ENCODE measurements at places on chromosomes 7 and 10.

DNA sequence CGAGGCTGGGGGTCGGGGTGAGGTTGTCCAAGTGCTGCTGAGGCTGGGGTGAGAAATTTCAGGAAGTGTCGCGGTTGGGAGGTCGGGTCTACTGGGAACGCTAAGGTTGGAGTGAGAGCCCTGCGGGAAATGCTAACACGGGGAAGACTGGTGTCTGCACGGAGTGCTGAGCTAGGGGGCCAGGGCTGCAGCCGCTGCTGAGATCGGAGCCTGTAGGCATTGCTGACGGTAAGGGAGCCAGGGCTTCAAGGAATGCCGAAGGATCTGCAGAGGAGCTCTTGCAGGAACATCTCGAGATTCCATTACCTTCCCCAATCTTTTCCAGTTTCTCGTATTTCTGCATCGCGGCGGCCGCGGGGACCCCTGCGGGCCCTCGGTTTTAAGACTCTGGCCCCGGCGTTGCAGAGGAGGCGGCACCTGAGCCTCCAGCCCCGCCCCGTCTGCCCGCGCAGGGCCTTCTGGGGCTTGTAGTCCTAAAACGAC lies at the start of gene CDK5:
Gene CDK5, minus strand, starts transcription at position 392 of the 483 bp plus-strand sequence. Its CDS starts 49 bp downstream, at position 343.
- DNase-seq = no peak

DNA sequence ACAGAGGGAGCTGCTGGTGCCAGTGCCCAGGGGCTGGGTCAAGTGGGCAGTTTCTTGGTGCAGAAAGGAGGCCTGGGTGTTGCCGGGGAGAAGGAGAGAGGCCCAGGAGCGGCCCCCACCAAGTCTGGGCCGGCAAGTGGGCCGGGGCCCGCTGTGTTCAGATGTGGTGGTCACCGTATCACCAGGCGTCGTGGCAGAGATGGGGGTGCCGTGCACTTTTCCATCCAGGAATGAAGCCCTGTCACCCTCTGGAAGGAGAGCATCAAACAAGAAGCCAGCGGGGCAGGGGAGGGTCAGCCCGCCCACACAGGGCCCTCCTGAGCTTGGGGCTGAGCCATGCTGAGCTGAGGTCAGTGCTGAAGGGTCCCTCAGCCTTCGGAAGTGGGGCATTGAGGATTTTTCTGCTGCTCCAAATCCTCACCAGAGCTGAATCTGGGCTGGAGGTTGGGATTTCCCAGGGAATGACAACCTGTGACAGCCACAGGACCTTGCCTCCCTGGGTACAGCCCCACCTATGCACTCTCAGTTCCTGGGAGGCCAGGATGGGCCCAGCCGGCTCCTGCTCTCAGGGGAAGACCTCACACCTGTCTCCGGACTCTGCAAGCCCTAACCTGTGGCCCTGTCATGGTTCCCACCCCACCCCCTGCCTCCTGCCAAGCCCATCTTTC lies 27.9 kb upstream of the INPP5A start:
- no peak for DNase-seq

GRCh38 chr10:118952493-118953295 lies 76.8 kb upstream of the NANOS1 start:
- no peak for DNase-seq

DNA sequence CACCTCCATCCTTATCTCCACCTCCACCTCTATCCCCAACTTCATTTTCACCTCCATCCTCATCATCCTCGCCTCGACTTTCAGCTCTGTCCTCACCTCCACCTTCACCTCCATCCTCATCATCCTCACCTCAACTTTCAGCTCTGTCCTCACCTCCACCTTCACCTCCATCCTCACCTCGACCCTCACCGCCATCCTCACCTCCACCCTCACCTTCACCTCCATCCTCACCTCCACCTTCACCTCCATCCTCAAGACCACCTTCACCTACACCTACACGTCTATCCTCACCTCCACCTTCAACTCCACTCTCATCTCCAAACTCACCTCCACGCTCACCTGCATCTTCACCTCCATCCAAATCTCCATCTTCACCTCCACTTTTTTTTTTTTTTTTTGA lies 12.0 kb upstream of the RABGEF1 start:
- no peak for DNase-seq

DNA sequence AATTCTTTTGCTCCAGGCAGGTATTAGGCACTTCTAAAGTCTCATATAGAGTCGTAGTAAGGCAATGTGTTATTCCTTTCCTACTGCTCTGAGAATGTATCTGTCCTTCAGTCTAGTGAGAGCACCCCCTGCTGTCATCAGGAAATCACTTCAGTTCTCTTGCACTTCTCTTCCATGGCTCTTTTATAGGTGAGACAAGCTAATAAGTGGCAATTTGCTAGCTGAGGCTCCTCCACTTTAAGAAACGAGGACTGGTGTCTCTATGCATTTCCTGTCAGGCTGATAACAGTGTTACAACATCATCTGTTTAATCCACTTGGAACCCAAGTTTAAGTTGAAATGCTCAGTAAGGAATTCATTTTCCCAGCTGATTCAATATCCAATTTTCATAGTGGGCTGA lies 350.6 kb downstream of the TFEC start:
- no peak for DNase-seq

DNA sequence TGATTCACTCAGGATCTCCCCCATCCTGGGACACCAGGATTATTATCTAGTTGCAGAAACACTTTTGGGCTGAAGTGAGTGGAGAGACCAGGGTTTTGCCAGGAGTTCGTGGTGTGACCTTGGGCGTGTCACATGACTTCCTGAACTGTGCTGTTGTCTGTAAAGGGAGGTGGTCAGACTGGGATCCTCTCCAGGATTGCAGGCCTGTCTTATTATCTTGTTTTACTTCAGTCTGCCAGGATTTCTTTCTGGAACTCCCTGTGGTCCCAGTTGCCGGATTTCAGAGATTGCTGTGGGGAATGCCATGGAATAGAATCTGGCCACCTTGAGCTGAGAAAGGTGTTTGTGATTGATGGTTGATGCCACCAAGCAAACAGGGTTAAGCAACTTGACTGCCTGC lies 35.8 kb downstream of the CRCP start:
- no peak for DNase-seq

DNA sequence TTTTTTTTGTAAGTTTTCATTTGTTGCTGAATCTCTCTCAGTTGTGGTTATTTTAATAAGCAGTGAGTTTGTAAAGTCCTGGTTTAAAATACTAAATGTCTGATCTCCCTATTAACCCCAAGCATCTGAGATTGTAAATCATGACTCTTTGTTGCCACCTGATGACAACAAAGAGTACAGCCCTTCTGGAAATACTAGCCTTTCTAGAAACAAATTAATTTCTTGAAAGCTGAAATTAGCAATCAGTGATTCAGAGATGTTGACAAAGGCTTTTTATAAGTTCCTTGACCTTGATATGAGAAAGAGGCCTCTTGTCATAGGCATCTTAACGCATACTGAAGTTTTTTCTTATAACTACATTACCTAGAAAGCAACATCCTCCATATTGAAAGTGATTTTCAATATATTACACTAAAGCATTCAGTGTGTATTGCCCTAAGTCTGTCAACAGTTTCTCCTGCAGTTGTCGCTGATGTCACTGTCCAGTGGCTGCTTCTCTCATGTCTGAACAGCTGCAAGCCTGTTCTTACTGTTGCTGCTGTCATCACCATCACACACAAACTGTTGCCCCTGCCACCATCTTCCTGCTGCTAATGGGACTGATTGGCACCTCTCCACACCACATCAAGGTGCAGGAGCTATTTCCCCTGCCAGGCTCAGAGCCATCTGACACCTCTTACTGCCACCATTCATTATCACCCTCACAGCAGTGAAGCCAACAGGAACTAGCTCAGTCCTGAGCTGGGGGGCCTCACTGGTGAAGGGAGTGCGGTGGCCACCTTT lies 95.1 kb upstream of the LRGUK start:
- no peak for DNase-seq

GRCh38 chr7:20788420-20788990 lies 1.8 kb upstream of the SP8 start:
- DNase-seq = no peak

GRCh38 chr10:66822801-66823200 lies 103.0 kb upstream of the LRRTM3 start:
- DNase-seq = no peak

- no peak for DNase-seq
These were observed at the start of gene FAM13C for GRCh38 chr10:59362144-59362958. TSS of gene FAM13C (minus strand) at chr10:59362549. CDS start at chr10:59362460, 89 bp downstream.

DNA sequence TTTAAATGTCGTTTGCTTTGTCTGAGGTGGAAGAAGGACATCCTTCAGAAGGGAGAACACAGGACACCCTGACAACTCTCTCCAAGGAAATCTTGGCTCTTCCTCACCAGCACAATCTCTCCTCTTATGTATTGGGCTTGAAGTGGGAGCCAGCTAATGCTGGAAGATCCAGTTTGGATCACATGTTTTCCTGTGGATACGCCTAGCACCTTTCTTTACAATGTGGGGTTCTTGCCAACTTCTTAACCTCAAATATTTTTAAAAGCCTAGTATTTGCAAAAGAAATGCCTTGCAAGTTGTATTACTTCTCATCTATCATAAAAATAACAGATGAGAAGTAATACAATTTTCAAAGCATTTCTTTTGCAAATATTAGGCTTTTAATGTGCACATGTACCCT lies 76.4 kb downstream of the FRMD4A start:
- DNase-seq = no peak

DNA sequence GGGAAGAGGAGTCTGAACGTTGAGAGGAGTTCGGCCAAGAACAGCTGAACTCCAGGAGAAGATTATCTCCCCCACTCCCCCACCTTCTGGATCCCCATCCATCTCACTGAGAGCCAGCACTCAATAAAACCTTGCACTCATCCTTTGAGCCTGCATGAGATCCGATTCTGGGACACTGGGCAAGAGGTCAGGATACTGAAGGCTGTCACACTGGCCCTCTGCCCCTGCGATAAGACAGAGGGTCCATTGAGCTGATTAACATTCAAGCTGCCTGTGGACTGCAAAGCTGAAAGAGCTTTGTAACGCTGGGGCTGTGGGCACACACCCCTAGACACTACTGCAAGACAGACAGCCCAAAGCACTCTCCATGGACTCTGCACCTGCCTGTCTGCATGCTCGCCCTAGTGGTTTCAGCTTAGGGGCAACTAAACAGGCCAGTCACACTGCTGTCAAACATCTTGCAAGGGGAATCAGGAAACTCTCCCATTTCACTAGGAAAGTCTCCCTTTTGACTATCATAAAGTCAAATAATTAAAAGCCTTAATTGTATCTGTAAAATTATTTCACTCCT lies 42.3 kb upstream of the CNTNAP2 start:
- no peak for DNase-seq

DNA sequence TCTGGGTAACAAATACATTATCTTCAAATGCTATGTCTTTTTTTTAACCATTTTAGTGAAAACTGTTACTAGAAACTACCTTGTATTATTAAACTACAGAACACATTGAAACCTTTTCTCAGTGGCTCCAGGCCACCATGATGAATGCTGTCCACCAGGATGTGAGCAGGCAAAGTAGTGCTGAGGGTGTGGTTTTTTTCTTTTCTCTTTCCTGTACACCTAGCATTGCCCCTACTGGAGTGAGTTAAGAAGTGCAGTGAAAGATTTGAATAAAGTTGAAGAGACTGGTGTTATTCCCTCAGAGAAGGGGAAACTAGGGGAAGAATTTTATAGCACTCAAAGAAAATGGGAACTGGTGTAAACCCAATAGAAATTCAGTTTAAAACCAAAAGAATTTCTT lies 120.0 kb upstream of the SAMD8 start:
- no peak for DNase-seq

GRCh38 chr10:102504976-102505300 lies 1.2 kb downstream of the SUFU start:
- no peak for DNase-seq

- no peak for DNase-seq
These were observed 30.0 kb upstream of the AP5Z1 start for GRCh38 chr7:4745265-4745919.

DNA sequence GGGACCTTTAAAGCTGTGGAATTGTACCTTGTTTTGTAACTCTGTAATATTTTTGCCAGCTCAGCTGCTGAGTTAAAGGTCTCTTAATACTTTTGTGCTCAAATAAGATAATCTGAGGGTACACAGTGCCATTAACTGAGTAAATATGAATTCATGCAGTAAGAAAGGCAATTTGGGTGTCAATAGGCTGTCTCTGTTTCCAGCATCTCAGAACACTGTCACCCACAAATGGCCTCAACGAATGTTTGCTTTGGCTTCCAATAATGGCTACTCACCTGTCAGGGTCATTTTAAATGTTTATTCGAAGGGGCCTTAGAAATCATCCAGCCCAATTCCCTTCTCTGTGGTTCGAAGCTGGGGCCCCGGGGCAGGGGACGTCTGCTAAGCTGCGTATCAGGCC lies 225.4 kb downstream of the ZMYND11 start:
- DNase-seq = no peak

DNA sequence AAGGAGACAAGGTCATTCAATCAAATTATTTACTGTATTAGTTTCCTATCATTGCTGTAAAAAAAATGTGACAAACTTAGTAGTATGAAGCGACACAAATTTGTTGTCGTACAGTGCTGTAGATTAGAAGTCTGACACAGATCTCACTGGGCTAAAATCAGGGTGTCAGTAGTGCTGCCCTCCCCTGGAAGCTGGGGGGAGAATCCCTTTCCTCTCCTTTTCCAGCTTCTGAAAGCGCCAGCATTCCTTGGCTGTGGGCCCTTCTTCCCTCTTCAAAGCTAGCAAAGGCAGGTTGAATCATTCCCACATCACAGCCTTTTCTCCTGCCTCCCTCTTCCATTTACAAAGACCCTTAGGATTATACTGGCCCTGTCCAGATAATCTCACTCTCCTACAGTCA lies 28.0 kb downstream of the VPS41 start:
- no peak for DNase-seq

- no peak for DNase-seq
These were observed 307.9 kb upstream of the AOAH start for GRCh38 chr7:37032258-37032601.

GRCh38 chr7:142880876-142881505 lies 4.6 kb downstream of the TRPV6 start:
- peak; percentile 24 for DNase-seq

- no peak for DNase-seq
These were observed 115.6 kb downstream of the DPP6 start for GRCh38 chr7:154167807-154168206.

GRCh38 chr7:13702251-13702650 lies 287.2 kb downstream of the ETV1 start:
- no peak for DNase-seq

DNA sequence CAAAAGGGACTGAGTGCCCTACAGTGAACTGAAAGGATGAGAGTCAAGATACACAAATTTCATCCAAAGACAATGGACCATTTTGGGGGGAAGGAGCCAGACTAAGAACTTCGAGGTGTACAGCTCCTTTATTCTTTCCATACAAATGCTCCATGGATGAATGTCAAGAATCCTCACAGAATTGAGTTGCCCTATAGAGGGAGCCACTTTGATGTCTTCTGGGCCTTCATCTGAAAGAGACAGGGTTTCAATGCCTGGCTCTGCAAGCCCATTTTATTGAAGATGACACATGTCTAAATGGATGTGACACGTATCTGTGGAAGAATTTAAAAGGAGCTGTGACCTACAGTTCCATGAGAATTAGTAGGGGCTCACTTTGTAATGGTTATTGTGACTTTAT lies 32.0 kb upstream of the NRG3 start:
- no peak for DNase-seq

DNA sequence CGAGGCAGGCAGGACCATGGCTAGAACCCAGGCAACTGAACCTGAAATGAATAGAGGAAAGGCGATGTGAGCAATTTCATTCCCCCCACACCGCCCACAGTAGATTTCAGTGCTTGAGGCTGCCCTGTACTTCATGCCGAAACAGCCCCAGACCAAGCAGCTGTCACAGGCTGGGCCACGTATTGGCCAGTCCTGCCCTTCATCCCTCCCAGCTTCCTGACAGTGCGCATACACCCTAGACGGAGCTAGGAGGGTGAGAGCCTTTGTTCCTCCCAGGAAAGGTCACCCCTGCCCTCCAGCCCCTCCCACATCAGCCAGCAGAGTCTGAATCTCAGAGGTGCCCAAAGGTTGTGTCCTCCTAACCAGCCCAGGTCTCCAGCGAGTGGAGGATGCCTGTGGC lies 98.8 kb downstream of the ZMIZ1 start:
- DNase-seq = no peak

Measured in activated naive CD8-positive, alpha-beta T cell treated with anti-CD3 and anti-CD28 coated beads, Interleukin-2, amount 50 U/mL, for 16 hours (primary cell).